NCI-H2029 treated with DMSO at 0.1 percent for 48 hours (cell line): ENCODE measurements at places on chromosomes 7 and 10.

DNA sequence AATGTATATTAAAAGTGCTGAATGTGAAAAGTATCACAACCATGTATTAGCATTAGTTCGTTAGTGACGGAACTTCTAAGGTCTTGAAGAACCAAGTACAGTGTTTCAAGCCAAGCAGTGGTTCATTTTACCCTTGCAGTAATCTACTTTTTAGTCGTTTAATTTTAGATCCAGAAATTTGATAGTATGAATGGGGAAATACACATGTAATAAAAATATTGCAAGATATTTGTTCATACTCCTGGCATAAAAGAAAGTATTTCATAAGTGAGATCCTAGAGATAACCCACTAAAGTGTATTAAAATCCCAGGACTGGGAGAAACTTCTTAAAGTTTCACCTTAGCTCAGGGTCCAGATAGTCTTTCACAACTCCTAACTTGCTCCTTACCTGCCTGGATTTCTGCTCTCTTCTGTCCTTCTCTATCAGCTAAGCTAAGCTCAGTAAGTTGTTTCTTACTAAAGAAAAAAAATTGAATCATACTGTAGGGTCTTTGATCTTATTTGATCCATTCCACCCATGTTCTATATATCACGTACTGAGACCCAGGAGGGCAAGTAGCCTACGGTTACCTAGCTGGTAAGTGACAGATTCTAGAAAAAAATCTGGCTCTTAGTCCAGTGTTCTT is 1.5 kb downstream of the BCAP29 start:
- no peak for DNase-seq

DNA sequence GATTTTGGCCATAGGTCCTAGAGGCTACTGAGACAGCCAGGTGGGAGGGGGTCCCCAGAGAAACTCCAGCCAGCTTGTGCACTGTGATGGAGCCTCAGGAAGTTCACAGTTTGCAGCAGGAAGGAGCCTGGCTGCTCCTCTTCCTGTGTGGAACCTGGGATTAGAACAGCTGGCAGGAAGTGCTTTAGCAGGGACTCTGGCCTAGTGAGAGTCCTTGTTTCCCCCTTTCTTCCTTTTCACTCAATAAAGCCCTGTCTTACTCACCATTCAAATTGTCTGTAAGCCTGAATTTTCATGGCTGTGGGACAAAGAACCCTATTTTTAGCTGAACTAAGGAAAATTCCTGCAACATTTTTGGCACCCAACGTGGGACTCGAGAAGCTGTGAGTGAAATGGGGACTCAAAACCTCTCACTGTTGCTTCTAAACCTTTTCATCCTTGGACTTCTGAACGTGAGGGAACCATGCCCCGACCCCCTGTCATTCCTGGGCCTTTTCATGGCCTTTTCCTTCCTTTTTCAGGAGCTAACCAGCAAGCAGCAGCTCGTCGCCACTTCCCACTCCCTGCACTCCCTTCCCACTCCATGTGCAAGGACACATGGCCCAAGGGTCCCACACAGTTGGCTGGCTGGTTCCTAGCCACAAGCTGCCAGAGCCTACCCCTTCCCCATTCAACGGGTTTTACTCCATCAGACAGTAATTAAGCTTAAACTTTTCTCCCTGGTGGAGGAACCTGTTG is 32.8 kb upstream of the SORCS3 start:
- DNase-seq = no peak

DNA sequence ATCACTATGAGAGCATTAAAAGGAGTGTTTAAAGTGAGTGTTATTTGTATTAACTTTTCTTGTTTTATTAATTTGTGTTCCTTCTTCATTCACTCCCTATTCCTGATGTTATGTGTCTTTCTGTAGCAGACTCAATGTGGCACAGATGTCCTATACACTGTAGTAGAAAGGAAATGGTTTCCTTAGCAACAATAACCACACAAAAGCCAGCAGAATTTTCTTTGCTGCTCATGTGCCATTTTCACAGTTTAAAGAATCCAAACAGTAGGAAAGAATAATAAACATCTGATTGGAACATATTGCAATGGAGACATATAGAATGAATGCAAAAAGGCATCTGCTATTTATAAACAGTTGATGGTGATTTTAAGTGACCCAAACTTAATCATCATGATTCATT is 763.6 kb downstream of the PHTF2 start:
- DNase-seq = no peak

DNA sequence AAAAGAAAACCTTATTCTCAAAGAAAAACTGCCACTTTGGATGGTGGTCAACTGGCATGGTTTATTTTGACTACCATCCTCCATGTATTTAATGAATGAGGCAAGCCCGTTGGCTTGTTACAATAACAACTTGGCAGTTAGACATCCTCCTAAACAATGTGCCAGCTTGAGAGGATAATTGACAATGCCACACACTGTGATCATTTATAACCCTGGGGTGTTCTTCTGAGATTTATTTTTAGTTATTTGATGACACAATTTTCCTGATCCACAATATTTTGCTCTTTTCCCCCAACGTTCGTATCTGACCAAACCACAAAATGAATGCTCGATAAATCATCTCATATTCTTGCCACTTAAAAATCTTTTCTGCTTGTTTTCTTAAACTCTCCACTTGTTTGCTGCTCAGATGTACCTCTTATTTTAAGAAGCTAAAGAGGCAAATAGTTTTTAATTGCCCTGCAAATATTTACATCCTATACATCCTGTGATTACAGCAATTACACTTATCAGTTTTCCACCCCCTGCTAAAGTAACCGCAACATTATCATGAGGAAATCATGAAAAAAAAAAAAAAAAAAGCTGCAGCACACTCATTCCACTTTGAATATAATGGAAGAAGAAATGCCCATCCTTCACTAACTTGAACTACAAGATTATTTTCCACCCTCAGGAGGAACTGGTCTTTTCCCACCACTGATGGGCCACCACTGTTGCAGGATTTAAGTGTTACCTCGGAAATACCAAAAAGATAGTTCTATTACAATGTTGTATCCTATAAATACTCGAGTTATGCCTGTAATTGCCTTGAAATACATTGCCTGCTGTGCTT is 119.9 kb downstream of the MBL2 start:
- DNase-seq = no peak

DNA sequence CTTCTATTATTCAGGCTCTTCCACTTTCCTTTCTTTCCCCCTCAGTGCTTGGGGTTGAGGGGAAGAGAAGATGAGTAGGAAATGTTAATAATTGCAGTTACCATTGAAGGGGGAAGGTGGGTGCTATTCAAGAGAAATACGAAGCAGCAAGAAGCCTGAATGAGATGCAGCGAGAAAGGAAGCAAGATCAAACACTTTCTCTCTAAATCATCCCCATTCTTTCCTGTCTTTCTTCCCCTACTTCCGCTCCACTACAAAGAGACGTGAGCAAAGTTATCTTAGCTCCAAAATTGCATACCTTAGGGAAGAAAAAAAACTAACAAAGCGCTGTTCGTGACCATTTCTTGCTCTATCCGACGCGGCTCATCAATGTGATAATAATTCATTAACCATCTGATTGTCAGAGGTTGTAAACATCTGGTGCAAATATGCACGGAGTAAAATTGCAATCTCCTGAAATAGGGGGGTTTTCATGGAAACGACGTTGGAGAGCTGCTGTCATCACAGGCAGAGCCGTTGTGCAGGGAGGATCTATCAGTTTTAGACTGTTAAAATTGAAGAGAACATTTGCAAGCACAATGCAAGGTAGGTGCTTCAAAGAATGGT is 15.2 kb upstream of the PARD3 start:
- DNase-seq = no peak

DNA sequence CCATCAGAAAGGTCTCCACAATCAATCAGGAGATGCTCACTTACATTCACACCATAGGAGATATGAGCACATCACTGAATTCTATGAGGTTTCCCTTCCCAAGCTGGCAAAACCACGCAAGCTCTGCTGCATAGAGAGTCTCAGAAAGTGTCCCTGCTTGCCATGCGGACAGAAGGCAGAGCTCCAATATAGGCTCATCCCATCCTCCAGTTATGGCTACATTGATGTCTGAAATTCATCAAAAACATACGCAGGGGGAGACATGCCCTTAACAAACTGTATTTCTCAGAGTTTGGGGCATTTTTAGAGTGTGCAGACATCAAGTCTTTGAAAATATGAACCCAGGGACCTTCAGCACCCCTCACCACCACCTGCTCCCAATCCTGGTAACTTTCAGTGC is 2.9 kb downstream of the C10orf90 start:
- no peak for DNase-seq

DNA sequence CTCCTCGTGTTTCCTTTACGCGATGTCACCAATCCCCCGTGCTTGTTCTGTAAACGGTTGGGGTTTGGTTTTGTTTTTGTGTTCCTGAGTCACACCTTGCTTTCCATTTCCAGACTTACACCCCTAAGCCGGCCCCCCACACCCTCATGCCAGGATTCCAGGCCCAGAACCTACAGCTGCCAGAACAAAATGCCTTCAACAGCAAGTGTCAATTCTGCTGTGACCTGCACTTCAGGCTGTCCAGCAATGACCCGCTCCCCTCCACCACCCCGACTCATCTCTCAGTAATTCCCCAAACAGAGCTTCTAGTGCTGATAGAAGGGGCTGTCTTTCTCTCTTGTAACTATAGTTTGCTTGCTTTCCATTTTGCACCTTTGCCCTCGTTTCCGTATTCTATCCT is 722.1 kb upstream of the CELF2 start:
- DNase-seq = no peak

- DNase-seq = no peak
Measured at GRCh38 chr7:155233311-155234157, 64.1 kb upstream of the INSIG1 start.

GRCh38 chr10:102679596-102679995 is 34.6 kb downstream of the ARL3 start:
- DNase-seq = no peak

- DNase-seq = no peak
Measured at GRCh38 chr7:142138996-142139395, 27.5 kb downstream of the MGAM2 start.

DNA sequence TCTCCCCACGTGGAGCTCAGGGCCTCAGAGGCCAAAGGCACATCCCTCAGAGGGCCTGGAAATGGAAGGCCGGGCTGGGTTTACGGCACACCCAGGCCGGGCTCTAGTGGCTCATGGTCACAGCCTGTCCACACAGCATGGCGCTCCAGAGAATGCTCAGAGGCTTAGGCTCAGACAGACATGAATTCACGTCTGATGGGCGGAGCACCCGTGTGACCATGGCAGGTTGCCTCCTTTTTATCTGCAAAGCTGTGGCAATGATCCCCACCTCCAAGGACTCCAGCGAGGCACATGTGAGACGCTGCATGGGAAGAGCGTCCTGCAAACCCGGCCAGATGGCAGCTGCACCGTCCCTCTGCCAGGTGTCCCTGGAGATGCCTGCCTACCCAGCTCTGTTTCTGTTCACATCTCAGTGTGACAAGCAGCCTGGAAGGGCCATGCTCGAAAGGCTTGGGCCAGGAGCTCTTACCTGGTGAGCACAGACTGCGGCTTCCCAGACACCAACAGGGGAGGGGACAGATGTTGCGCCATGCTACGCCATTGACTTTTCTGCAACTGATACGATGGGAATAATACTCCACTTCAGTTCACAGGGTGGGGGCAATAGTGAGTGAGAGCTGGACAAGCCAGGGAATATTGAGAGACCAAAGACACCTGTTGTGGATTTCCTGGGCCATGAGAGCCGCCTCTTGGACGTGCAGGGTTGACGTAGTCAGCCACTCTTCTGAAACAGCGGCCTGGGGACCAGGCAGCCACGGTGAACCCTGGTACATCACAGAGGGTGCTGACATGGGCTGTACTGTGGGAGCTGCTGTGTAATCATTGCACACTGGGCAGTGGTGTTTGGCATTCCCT is 34.4 kb upstream of the FAM20C start:
- no peak for DNase-seq

GRCh38 chr7:114658216-114658615 is 243.6 kb downstream of the FOXP2 start:
- DNase-seq = no peak

GRCh38 chr7:90892213-90892612 is 296.1 kb downstream of the CDK14 start:
- DNase-seq = no peak

DNA sequence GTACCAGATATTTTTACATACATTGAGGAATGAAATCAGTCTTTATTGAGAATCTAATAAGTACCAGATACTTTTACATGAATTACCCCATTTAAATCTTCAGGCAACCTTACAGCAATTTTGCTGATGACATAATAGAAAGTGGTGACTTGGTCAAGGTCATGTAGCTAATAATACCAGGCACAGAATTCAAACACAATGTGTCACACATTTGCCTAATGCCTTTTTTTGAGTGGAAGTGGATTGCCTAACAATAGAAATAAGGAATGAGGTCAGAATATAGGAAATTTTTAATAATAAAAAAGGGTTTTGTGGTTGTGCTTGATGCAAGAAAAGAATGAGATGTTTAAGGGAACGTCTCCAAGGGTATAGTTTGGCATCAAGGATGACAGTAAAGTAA is 466.6 kb upstream of the IGFBP3 start:
- DNase-seq = no peak

- no peak for DNase-seq
Measured at GRCh38 chr10:102808380-102808779, 28.8 kb downstream of the CYP17A1 start.

DNA sequence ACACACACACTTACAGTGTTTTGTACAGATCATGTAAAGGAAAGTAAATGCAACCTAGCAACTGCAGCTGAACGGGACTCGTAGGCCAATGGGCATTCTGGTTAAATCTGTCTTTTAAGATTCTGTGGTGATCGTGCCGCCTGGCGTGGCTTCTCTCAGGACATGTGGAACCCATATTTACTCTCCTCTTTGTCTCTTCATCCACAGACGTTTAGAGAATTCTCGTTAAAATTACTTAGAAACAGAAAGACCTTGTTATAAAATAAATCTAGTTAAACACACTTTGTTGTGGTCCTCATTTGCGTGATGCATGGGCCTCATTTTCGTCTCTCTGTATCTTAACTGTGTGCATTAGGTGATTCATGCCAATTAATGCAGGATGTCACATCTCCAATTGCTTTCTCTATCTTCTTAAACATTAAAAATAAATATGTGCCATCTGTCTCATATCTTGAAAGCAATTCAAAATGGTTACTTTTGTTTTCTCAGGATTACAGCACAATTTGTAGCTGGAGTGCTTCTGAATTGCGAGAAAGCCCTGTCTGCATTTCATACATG is 11.5 kb downstream of the KLF6 start:
- DNase-seq = no peak

- DNase-seq = no peak
Measured at GRCh38 chr7:101772508-101773211, 44.8 kb upstream of the CUX1 start.
